Activated T-helper 1 cell treated with anti-CD3 and anti-CD28 coated beads, Interleukin-2, amount 50 U/mL, for 16 hours (primary cell): ENCODE measurements at places on chromosomes 6 and 20.

GRCh38 chr20:57464642-57465211 lies 60.2 kb downstream of the CTCFL start:
- DNase-seq: no peak

GRCh38 chr20:14337400-14338171 lies at the start of gene FLRT3:
TSS of gene FLRT3 (minus strand) at chr20:14337612. CDS start at chr20:14327506, 10,106 bp downstream.
- no peak for DNase-seq

DNA sequence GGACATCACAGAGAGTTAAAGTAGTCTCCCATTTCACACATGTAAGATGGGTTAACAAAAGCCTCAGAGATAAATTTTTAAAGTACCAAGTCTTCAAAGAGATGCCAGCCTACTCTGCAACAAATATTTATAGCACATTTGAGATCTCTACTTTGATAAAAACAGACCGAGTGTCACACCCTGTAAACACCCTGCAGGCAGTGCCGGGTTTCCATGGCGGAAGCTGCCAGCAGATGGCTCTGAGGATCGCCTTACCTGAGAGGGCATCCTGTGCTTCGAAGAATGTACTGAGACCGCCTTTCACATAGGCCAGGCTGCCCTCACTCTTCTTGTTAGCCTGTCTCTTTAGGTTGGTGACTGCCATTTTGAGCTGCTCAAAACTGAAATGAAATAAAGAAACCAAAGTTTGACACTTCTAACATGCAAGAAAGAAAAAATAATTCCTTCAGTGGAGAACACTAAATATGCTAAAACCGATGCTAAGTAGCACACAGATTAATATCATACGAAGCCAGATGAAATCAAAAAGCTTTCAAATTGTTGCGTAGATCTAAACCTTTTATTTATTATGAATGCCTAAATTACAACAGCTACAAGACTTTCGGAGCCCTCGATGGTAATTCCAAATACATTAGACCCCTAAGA lies 39.3 kb downstream of the HUS1B start:
- no peak for DNase-seq

GRCh38 chr20:59231124-59231804 lies 67.6 kb downstream of the ZNF831 start:
- no peak for DNase-seq

DNA sequence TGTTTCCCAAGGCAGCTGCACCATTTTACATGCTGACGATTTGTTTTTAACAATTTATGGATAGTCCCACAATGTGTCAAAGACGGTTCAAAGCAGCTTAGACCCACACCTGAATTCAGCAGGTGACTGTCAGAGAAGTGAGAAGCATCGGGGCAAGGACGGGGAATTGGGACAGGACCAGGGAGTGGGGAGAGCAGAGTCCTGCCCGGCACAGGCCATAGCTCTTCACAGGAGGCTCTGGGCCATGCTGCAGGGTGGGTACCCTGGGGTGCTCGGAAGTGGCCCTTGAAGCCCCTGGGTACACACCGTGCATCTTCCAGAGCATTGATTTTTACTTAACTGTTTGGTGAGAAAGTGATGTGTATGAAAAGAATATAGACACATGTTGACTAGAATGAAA lies 33.2 kb upstream of the PHACTR3 start:
- no peak for DNase-seq

- no peak for DNase-seq
These were observed 498.8 kb downstream of the PTPRT start for GRCh38 chr20:42690842-42691437.

- DNase-seq: no peak
These were observed 12.8 kb upstream of the SGK2 start for GRCh38 chr20:43545837-43546578.

DNA sequence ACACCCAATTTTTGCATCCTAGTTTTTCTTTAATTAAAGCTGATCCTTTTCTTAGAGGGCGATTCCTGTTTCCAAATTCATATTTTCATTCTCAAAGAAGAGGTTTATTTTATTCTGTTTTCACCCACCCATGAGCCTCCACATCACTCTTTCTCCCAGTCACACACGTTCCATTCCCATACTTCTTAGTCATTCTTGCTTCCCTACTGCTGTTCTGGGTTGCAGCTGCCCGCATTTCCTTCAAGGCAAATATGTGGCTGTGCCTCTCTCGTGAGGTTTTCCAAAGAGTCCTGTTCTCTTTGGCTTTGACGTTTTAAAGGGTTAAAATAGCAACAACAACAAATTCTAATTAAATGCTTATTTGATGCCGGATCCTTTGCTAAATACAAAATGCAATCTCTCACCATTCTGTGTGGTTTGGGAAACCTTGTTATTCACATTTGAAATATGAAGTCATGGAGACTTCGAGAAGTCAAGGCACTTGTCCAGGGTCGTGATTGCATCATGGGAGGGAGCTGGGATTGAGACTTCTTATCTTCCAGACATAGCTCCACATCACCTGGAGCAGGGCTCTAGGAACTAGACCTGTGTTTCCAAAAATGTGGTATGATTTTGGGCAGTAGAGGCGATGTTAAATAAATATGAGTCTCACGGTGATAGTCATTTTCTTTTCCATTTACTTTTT lies 126.6 kb downstream of the DOK5 start:
- DNase-seq: no peak

DNA sequence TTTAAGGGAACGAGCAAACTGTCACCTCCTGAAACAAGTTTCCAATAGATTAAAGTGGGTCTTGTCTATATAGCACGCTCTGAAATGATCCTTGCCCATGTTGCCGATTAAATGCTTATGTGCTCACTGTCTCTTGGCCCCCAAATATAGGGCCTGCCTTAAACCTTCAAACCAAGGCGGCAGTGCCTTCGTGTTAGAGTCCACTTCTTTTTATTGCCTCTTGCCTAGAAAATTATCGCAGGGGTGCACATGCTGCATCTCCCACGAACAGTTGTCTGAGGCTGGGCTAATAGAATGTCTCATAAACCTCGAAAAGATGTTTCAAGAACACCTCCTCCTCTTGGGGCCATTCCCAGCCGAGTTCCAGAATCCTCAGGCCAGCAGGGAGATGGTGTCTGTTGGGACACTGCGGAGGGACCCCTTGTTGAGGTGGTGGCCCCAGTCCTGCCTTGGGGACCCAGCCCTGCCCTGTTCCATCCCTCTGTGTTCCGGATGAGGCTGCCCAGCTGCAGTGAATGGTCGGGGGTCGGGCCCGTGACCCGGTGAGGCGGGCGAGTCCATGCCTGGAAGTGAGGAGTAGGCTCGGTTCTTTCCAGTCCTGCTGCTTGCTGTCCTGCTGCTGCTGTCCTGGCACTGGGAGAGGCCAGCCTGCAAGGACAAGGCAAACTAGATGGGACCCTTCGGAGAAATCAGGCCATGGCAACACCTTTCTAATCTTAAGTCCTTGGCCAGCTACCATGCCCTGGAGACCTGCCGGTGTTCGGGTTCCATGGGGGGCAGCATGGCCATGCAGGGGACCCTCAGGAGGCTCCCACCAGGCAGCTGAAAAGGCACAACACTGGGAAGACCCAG lies 34.7 kb upstream of the SLCO4A1 start:
- DNase-seq: no peak

DNA sequence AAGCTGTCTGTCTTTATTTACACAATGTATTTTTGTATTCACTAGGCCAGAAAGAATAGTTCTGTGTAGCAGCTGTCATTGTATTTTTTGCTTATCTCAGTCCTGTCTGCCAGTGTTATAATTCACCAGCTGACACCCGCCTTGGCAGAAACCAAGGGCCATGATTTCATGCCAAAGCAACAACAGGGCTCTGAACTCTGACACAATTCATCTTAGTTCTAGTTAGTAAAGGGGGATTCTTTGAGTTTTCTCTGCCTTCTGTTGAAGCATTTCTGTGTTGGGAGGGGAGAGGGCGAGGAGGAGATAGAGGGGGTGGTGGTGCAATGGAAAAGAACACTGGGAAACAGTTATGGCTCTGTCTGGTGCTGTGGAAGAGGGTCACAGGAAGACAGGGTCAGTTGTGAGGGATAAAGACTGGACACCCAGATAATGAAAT lies 684.6 kb upstream of the MARCKS start:
- DNase-seq: no peak

DNA sequence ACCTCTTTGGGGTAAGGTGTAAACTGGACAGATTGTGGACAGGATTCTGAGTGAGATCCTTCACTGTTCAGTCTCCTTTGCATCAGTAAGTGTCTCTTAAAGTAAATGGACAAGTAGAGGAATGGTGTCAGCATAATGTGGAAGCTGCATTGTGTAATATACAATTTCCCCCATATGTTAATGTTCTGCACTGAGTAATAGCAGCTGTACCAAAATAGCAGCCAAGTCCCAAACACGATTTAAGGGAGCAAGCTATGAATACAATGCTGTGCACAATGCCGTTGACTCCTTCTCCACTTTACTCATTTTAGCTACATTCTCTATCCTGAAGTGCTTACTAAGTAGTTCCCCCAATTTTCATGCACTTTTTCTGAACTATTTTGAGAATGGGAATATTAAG lies 21.1 kb upstream of the TRIM26 start:
- no peak for DNase-seq

DNA sequence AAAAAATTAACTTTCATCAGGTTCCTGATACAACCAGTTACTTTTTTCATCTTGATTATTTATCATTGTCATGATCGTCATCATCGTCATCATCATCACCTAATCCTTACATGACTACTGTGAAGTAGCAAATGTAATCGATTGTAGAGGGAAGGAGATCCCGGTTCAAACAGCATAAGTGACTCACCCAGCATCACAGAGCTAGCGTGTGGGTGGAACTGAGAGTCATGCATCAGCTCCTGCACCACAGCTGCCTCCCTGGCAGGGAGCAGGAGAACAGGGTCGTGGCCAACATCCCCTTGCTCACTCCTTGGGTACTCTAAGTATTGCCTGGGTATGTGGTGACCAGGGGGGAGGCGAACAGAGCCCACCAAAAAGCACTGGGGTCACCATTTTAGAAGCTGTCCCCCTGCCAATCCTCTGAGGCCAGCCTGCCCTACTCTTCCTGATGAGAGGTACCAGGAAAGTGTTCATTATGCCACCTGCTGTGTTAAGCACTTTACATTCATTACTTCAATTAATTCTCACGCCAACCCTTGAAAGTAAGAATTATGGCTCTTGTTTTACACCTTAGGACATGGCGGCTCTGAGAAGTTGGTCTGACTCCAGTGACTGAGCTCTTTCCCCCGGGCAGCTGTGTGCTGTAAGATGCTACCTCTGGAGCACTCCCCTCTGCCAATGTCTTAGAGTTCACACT lies 425.2 kb downstream of the CD83 start:
- DNase-seq: no peak

DNA sequence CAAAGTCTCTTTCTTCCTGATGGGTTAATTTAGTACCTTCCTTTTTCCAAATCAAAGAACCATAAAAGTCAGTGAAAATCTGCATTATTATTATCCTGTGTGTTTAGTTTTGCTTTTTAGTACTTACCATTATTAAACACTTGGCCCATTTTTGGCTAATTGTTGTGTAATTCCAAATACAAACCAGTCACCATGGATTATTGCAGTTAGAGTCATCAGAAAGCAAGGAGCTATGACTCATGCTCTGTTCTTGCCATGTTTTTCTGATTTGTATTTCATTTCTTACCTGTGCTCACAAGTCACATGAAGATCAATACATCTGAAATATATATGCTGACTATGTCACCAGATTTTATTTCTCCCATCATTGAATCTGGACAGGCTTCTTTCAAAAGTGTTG lies 31.3 kb downstream of the SLC22A3 start:
- DNase-seq: no peak

- no peak for DNase-seq
These were observed 128.5 kb downstream of the HFE start for GRCh38 chr6:26215585-26216358.

GRCh38 chr20:62316331-62317166 lies 13.8 kb downstream of the ADRM1 start:
- no peak for DNase-seq

DNA sequence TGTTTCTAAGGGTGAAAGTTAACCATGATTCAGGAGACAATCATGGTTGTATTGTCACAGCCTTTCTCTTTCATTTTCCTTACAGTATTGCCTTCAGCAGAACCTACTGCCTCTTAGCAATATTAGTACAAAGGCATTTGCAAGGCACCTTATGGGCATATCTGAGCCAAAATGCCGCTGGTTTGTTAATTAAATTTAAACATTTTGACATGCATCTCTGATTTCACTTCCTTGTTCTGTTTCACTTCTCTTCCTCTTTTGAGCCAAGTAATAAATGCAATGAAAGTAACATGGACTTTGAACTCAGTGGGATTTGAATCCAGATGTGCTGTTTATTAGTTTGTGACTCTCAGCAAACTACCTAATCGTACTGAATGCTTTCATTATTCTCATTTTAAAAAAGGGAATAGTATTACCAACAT lies 467.4 kb upstream of the CITED2 start:
- DNase-seq: no peak

- no peak for DNase-seq
These were observed 98.3 kb downstream of the JARID2 start for GRCh38 chr6:15344192-15344519.

- DNase-seq: no peak
These were observed 1.3 kb downstream of the GCLC start for GRCh38 chr6:53543359-53544216.

DNA sequence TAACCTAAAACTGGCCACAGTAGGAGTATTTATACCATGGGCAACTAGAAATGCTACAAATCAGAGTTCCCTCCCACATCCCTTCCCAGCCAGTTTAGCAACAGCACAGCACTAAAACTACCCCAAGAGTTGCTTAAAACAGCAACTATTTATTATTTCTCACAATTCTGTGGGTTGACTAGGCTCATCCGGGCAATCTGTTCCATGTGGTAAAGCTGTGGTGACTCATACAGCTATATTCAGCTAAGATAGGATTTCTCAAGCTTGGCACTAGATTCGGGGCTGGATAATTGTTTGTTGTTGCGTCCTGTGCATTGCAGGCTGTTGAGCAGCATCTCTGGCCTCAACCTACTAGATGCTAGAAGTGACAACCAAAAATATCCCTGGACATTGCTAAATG lies 8.6 kb upstream of the HECA start:
- DNase-seq: no peak

- DNase-seq: no peak
These were observed 15.8 kb upstream of the FOXQ1 start for GRCh38 chr6:1296079-1296478.
